ENCODE measurements at places on chromosomes 3 and 15. TPM values are rescaled to one million over a fixed set of nuclear protein-coding genes. Genes with fewer than 3 reads are reported as not detected.
A peak's percentile ranks its signal among the peaks of the same experiment; 100 is the strongest.

DNA sequence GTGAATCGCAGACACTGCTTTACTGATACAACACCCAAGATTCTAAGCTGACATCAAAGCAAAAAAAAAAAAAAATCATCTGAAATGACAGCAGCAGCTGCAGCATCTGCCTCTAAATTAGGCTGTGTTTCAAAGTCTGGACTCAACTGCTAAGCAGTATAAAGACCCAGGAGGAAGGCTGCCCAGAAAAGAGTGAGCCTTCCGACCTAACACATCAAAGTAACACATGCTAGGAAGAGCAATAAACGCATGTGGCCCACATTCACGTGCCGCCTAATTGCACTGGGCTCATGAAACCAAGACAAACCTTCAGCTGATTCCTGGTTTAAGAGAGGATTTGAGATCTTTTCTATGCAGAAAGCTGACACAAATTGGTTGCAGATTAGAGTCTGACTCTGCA is 317.1 kb downstream of the ZIC4 start:
- DNase-seq: no peak

DNA sequence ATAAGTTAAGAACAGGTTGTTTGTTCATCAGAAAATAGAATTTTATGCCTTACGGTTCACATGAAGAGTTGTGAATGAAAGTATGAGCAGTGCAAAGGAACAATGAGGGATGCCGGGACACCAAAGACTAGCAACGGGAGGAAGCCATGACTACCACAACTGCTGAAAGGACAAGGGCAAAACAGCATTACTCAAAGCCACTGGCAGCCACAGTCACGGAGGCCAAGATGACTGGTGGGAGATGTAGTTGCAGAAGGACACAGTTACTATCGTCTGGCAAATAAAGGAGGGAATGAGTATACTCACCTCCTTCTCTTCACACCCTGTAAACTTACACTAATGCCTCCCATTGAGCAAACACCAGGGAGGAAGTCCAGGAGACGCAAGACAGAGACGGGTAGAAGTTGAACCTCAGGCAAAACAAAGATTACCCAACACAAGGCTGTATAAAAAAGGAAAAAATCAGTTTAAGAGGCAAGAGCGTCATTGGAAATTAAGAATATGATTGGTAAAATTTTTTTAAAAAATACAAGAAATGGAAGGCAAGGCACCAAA is 675.5 kb downstream of the FHIT start:
- no peak for DNase-seq

GOLGA6B gene
- total RNA-seq: not detected

PCBP4 gene
- 26.4 TPM for total RNA-seq

ADAMTSL3 gene
- total RNA-seq: 1.2 TPM

GRCh38 chr3:114212646-114213045 is 24.7 kb downstream of the ZNF80 start:
- DNase-seq: no peak

- peak; percentile 83 for DNase-seq
Observed at GRCh38 chr3:177596248-177596815, 399.1 kb upstream of the TBL1XR1 start.

GRCh38 chr15:77798151-77798835 is 165.6 kb upstream of the LINGO1 start:
- no peak for DNase-seq

DNA sequence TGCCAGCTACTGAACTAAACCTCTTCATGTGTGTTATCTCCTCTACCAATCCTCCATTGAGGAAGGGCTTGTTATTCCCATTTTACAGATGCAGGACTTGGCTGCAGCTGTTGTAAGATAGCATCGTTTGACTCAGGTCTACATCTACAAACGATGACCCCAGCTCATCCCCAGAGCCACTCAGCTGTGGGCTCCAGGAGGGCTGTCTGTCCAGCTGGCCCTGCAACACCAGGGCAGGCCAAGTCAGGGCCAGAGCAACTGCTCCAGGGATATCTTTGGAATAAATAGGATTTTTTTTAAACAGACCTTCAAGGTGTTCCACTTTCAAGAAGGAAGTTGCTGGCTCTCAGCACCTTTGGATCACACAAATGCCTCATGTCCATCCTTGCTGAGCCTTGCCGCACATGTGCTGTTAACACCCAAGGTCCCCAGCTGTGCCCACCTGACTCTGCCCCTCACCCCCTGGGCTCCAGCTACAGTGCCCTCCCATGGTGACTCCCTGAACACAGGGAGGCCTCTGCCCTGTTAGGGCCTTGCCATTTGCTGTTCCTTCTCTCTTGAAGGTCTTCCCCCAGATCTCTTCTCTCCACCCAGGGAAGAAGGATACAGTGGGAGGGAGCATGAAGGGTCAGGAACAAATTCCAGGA is 31.0 kb downstream of the ALDH1L1 start:
- DNase-seq: no peak

All from MCF 10A (cell line).